NCI-H446 (cell line): ENCODE measurements at places on chromosomes 3 and 15.

GRCh38 chr15:72824112-72824511, 40.6 kb upstream of the ADPGK start:
- DNase-seq = no peak

DNA sequence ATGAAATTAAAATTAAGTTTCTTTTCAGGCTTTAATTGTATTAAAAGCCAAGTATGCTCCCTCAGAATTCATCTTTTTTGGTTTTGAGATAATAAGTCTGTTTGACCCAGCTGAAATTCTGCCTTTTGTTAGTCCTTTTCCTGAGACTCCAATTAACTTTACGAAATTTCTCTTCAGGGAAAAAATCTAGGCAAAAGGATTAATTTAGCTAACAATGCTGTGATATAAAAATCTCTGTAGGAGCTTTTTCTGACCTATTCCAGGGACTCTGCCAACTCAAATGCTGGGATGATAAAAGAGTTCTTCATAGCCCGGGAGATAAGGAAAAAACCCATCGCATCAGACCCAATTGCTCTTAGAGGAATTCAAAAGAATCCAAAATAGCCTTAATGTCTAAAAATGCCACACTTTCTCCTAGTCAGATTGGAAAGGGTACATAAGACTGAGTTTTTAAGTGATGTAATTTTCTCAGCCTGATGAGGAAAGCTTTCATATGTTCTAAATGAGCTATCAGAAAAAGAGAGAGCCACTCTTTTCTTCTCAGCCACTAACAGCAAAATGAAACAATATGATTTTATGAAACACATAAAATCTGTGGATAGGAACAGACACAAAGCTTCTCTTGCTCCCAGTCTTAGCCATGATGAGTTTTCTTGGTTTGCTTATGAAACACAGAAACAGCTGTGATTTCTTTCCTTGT, 405.1 kb downstream of the ROBO1 start:
- no peak for DNase-seq

GRCh38 chr3:123351501-123351900, 97.4 kb downstream of the ADCY5 start:
- DNase-seq = no peak

- no peak for DNase-seq
Measured at GRCh38 chr3:42747581-42747980, 25.5 kb downstream of the CCDC13 start.

GRCh38 chr3:178536211-178537079, at the start of gene KCNMB2:
TSS of gene KCNMB2 (plus strand) at chr3:178536436.
- DNase-seq = no peak

GRCh38 chr3:39529577-39529976, 62.1 kb downstream of the MOBP start:
- no peak for DNase-seq

- peak; percentile 94 for DNase-seq
Measured at GRCh38 chr3:124557433-124558232, 172.6 kb upstream of the UMPS start.

DNA sequence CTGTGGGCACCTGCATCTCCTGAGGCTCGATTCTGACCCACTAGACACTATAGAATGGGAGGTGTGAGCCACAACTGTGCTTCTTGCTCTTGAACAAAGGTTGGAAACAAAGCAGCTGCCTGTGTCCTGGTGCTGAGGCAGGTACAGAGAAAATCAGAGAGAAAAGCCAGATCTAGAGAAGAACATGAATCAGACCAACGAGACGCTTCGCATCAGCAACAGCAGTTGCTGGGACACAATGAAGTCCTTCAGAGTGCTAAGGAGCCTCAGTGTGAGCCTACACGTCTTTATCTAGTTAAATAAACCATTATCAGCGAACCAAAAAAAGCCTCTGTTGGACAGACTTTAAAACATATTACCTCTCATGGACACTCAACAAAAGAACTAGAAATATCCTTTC, 86.3 kb upstream of the MEX3B start:
- no peak for DNase-seq

- peak; percentile 74 for DNase-seq
Measured at GRCh38 chr3:50292159-50293078, at the start of gene IFRD2. TSS of gene IFRD2 (minus strand) at chr3:50292429. CDS start at chr3:50292274, 155 bp downstream.
